ENCODE measurements at places on chromosomes 1 and 21. TPM values are rescaled to one million over a fixed set of nuclear protein-coding genes. Genes with fewer than 3 reads are reported as not detected.

Gene ADAM30
- not detected for total RNA-seq

Gene SMG7
- 88.6 TPM for total RNA-seq

Gene YBEY
- 15.2 TPM for total RNA-seq

DNA sequence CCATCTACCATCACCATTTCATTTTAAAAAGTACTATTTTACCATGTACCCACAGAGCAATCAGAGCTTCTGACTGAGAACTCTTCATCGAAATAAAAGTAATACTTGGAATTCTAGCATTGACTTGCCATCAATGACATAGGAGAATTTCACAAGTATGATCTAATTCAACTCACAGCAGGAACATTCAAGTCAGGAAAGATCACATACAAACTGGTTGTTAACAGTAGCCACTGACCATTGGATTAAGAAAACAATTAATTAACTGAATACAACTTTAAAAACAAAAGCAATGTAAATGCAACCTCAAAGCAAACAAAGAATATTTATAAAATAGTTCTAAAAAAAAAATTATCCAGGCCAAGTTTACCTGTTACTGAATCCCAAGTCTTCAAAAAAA, 18.8 kb downstream of the RNF115 start:
- no peak for DNase-seq

DNA sequence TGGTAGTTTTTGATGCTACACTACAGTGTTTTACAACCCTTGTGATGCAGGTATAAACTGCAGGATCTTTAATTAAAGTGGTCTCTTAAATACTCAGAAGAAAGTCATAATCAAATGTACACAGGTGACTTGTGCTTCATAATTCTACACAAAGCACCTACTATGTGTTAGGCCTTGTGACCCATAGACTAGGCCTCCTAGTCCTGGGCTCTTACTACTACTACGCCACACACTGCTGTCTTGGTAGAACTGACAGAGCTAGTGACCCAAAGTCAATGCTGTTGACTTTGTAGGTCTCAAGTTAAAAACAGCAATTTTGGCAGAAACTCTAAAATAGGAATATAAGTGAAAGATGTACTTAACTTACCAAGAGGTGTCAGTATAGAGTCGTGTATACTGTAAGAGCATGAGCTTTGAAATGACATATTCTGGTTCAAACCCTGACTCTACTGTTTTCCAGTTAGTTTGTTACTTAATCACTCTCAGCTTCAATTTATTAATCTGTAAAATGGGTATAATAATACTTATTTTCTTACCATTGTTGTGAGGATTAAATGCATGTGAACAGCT, 48.6 kb upstream of the LMO4 start:
- no peak for DNase-seq

GRCh38 chr1:67937010-67937409, 103.7 kb upstream of the GNG12 start:
- no peak for DNase-seq

- DNase-seq = no peak
Observed at GRCh38 chr21:41819236-41819855, 52.5 kb upstream of the RIPK4 start.

DNA sequence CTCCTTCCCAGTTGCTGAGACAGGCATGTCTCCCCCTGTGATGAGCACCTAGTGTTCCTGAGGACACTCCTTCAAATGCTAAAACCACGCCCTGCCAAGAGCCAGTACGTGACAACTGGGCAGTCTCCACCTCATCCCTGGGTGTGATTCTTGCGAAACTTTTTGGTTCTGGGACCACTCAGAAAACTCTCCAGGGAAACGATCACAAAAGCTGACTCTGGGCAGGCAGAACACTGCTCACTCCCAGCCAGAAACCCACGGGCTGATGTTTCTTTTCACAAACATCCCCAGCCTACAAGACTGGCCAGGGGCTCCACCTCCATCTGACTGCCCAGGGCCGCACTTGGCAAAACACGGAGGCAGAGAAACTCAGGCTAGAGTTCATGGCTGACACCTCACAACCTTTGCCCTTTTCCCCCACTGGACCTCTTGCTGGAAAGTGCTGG, 24.4 kb downstream of the DHRS3 start:
- no peak for DNase-seq

- no peak for DNase-seq
Observed at GRCh38 chr1:54814571-54814970, 13.4 kb upstream of the TTC22 start.

DNA sequence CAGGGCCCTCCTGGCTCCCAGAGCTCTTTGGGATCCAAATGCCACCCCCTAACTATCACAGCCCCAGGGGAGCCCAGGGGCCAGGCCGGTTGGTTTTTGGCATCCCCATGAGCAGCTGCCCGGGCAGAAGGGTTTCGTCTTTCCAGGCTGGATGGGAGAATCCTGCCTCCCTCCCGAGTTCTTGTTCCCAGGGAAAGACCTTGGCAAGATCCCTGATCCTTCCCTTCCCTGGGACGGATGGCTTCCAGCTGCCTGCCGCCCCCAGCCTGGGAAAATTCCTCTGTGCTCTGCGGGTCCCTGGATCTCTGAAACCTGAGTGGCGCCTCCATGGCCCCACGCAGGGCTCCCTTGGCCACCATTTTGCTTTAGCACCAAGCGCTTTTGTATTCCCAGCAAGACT, 55.6 kb downstream of the TAS1R2 start:
- no peak for DNase-seq

DNA sequence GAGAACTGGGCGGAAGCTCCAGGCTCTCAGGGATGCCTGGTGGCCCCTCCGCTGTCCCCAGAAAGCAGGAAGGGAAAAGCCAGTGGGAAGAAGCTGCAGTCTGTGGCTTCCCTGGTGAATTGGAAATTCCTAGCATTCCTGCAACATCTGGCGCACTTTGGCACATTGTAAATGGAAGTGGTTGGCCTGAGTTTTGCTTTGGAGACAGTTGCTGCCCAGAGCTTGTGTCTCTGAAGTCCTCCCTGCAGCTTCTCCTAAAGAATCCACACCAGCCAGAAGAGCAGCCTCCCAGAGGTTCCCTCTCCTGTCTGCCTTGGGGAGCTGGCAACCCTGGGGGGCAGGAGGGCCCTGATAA, 48.2 kb downstream of the ARHGEF10L start:
- no peak for DNase-seq

- DNase-seq = no peak
Observed at GRCh38 chr1:237679687-237680086, 211.0 kb downstream of the ZP4 start.

Measured in activated CD8-positive, alpha-beta T cell treated with anti-CD3 and anti-CD28 coated beads, Interleukin-2, amount 10 ng/mL, durations not matched to agents 7 days and 5 days (primary cell).